ENCODE measurements at places on chromosomes 12 and 14.

DNA sequence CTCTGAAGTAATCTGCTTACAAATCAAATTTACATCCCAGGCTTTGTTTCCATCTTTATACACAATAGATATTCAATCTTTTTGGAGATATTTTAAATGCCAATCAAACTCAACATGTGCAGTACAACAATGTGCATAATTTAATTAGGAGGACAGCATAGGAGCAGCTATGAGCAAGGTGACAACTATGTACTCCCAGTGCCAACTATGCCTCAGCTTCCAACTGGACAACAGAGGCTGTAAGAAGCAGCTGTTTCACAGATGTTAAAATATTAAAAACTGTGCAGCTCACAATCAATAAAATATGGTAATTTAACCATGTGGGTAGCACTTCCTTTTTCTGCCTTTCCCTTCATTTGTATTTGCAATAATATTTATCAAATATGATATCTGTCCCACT lies 99.9 kb downstream of the ST8SIA1 start:
- DNase-seq, result no peak

DNA sequence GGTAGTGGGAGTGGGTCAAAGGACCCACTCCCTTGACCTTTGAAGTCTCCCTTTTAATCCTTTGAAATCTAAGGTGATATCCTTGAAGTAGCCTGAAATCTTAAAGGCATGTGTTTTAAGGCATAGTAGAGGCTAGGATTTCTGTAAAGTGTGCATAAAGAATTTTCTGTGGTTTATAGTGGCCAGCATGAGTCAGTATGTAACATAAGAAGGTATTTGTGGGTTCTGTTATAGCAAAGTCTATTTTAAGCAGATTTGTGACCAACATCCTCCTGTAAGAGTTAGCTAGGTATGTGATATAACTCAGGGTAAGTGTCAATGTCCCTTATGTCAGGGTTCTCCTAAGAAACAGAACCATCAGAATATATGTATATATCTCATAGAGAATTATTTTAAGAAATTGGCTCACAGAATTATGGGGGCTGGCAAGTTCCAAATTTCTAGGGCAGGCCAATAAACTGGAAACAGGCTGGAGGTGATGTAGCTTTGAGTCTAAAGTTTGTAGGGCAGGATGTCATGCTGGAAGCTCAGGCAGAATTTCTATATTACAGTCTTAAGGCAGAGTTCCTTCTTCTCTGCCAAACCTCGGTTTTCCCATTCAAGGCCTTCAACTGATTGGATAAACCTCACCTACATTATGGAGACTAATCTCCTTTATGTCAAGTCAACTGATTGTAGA lies 18.7 kb upstream of the EPYC start:
- DNase-seq, result no peak

DNA sequence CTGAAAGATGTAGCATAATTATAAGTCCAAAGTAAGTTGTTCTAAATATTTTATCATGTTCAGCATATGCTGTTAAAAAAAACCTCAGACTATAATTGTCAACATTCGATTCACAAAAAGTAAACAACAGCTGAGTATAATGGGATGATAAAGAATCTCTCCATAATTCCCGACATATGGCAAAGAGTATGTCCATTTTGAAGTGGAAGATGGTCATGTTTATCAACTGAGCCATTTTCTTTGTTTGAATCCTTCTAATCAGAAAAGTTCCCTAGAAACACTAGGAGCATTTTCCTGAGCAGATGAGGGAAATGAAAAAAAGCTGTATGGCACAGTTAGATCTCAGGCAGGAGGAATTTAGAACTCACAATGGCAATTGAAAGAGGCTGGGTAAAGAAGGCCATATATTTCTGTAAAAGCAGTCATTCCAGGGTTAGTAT lies 192.1 kb upstream of the AMIGO2 start:
- DNase-seq, result no peak

- peak; percentile 46 for DNase-seq
These were observed 134.7 kb upstream of the SCAF11 start for GRCh38 chr12:46124848-46125619.

DNA sequence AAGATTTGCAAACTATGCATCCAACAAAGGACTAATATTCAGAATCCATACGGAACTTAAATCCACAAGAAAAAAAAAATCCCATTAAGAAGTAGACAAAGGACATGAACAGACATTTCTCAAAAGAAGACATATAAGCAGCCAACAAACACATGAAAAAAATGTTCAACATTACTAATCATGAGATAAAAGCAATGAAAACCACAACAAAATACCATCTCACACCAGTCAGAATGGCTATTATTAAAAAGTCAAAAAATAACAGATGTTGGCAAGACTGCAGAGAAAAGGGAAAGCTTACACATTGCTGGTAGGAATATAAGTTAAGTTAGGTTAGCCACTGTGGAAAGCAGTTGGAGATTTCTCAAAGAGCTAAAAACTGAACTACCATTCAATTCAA lies 16.2 kb downstream of the CDK17 start:
- DNase-seq, result no peak

- DNase-seq, result no peak
These were observed 251.2 kb downstream of the ACSS3 start for GRCh38 chr12:81329085-81329484.

DNA sequence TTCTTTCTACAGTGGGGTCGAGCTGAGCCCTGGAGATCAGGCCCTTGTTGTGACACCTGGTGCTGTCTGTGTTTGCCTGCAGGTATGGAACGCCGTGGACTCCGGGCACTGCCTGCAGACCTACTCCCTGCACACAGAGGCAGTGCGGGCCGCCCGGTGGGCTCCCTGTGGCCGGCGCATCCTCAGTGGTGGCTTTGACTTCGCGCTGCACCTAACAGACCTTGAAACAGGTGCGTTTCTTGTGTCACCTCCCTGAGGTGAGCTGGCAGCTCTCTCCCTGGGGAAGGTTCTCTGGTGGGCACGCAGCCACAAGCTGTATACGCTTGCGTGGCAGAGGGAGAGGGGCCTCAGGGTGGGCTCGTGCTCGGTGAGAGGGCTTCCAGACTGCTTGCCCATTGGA lies 119.3 kb downstream of the BEGAIN start:
- no peak for DNase-seq

- no peak for DNase-seq
These were observed 439.8 kb upstream of the OR4E1 start for GRCh38 chr14:22113401-22113800.

DNA sequence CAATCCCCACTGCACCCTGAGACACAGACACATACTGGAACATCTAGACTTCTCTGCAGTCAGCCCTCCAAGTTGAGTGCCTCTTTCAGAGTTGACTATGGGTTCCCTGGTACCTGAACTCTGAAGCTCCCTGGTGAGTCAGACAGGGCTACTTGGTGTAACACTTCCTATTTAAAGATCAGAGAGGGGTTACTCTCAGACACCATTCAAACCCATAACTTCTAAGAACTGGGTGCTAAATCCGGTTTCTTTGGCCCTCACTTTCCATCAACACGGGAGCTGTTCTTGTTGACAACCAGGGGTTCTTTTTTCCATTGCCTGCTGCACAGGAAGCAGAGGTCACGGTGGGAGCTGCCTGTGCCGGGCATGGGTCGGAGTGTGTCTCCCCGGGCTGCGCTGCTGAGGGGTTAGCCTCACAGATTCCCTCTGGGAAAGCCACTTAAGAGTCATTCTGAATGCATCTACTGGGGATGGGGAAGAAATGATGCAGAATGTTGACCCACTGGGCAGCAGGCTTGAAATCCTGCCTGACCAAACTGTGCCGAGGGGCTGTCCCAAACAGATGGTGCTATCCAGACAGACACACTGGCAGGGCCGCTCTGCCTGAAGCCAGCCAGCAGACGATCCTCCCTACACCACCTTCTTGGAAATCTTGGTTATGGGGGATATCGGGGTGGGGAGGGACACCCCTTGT lies 74.1 kb downstream of the PITPNM2 start:
- DNase-seq, result peak; percentile 54

DNA sequence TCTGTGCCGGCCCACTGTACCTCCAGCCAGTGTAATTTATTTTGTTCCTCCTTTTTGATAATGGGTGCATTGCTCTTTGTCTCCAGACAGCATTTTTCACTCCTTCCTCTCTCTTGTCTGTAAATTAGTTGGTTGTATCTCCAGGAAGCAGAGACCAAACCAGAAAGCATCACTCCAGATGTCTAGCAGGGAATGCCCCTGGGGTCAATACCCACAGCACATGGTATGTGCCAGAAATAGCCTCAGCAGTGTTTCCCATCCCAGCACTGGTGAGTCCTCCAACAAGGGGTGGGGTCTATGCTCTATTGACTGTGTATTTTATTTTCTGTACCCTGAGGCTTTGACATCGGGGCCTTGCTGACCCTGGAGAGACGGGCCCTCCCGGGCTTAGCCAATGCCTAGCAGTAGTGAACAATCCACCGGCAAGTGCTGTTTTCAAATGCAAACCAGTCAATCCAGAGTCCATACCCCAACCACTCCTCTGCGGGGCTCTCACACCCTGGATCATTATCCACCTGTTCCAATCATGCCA lies 50.2 kb upstream of the FZD10 start:
- DNase-seq, result no peak

- no peak for DNase-seq
These were observed 8.1 kb upstream of the STX2 start for GRCh38 chr12:130847112-130847511.

DNA sequence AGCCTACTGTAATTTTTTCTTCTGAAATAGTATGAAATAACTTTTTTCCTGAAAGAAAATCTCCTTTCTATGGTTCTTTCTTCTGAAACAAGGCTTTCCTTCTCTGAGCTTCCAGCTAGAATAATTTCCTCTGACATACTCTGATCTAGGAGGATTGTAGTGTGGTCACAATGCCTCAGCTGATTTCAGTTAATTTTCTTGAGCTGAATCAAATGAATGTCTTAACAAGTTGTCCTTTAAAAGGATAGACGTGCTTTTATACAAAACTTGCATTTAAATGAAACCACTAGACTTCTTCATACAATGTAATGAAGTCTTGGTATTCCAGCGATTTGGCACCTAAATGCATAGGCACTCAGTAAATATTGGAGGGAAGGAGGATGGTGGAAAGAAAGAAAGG lies 94.4 kb downstream of the BICD1 start:
- no peak for DNase-seq

DNA sequence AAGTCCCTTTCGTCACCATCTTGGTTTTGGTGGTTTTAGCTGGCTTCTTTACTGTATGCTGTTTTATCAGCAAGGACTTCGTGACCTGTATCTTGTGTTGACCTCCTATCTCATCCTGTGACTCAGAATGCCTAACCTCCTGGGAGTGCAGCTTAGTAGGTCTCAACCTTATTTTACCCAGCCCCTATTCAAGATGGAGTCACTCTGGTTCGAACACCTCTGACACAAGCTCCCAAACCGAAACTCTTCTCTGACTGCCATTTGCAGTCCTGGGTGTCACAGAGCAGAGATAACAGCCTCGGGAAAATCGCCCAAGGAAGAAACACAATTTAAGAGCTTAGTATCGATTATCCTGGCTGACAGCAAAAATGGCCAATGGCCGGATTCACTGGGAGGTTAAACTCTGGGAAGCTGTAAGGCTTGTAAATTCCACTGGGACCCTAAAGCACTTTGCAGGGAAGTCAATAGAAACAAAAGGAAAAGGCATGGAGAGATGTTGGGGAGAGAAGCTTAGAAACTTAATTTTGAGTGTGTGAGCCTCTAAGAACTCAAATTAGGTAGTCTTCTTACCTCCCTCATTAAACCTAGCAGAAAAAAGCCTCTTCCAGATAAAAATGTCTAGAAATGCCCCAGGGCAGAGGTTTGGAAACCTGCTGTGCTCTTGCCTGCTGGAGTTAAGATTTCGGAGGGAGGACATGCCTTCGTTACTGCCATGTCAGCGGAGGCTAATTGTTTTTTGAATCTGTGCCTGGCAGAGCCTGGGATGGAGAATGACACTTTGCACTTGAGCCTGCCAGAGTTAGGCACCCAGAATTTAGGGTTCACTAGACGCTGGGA lies 56.5 kb upstream of the RPH3A start:
- no peak for DNase-seq

DNA sequence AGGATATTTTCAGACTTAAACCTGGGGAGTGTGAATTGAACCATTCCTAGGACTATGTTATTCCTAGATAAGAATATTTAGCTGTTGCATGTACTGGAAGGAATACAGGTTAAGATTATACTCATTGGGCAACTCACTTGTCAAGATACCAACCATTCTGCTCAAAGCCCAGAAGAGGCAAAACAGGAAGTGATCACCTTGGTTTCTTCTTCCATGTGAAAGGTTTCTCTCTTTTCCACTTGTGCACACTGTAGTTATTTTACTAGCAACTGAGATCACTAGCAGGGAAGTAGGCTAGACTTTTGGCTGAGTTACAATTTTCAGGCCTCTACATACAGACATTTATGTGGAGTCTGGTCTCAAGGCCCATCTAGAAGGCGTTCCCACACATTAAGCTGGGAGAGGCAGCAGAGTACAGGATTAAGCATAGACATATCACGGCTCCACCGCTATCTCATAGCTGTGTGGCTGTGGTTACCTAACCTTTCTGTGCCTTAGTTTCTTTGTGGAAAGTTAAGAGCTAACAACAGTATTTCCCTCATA lies 83.9 kb upstream of the FERMT2 start:
- DNase-seq, result no peak

- no peak for DNase-seq
These were observed 267.3 kb downstream of the SNAPC1 start for GRCh38 chr14:62029569-62029924.

DNA sequence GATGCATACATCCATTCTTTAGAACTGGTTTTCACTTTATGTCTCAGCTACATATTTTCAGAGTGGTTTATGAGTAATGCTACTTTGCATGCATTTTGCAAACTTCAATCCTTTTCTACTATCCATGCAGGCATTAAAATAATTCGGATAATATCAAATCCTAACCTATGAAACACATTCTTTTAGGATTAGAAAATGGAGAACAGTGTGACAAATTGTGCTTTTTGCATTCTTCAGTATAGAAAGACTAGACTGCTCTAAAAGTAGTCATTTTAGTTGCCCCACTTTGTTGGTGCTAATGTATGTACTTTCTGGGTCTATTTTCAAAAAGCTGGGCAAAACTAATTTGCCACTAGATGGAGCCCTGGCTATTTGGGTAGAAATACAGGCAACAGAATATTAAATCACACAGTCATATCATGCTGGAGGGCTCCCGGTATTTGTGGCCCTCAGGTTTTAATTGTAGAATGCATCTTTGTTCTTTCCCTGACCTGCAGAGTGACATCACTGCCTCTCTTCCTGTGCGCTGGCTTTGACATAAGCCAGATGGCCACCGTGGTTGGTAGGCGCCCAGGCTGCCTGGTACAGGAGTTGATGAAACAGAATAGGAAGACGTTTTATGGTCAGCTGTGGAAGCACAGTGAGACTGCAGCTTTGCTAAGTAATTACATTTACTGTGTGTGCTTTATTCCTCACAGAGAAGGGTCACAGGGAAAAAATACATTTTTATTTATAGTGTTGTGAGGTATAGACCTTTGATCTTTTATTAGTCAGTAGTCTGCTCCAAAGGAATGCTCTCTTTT lies 28.1 kb downstream of the MSRB3 start:
- no peak for DNase-seq

- no peak for DNase-seq
These were observed 1413.2 kb downstream of the LRFN5 start for GRCh38 chr14:43019826-43020225.

- DNase-seq, result no peak
These were observed 324.3 kb downstream of the CACNA1C start for GRCh38 chr12:2376908-2377657.
